ENCODE measurements at places on chromosomes 1 and 21.

DNA sequence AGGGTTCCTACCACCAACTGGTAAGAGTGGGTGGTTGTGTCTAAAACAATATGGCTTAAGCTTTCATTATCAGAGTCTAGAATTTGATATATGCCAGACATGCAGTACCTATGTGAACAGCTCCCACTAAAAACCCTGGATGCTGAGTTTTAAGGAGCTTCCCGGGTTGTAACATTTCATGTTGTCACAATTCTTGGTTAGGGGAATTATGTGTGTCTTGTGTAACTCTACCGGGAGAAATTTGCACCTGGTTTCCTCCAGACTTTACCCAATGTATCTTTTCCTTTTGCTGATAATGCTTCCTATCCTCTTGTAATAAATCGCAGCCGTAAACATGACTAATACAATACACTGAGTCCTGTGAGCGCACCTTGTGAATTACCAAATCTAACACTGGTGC lies 48.3 kb downstream of the ARID4B start:
- DNase-seq, result no peak

DNA sequence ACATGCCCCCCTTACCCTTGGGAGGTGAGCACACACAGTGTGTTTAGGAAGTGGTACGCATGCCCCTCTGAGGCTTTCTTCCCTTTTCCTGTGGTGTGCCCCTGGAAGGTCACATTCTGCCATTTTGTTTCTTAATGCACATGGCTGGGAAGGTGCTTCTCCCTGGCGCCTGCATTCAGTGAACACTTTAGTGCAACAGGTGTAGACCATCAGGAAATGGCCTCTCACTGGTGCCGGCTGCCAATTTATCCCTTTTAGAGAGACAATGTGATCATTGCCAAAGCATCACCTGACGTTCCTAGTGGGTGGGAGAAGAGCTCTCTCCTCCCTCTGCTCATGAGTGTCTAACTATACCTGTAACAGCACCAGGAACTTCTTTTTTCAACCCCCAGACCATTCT lies 51.8 kb upstream of the PDE9A start:
- DNase-seq, result no peak

- DNase-seq, result peak; percentile 99
Measured at GRCh38 chr21:44962403-44962966, 22.7 kb downstream of the SLX9 start.

DNA sequence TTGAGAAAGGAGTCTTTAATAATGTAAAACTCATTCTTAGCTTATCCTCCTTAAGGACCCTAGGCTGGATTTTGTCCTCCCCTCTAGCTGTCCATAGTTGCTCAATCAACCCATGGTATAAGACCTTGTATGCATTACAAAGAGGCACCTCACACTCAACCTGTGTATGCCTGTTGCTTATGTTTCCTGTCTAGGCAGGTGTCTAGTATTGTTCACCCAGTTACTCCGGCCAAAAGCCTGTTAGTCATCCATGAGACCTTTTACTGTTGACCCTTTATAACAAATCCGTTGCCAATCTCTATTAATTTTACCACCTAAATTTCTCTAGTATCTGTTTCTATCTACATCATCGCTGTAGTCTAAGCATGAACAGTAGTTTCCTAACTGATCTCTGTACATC lies 3.7 kb downstream of the LYPLAL1 start:
- no peak for DNase-seq
